ENCODE measurements at places on chromosomes 2 and 18.
A peak's percentile ranks its signal among the peaks of the same experiment; 100 is the strongest.

DNA sequence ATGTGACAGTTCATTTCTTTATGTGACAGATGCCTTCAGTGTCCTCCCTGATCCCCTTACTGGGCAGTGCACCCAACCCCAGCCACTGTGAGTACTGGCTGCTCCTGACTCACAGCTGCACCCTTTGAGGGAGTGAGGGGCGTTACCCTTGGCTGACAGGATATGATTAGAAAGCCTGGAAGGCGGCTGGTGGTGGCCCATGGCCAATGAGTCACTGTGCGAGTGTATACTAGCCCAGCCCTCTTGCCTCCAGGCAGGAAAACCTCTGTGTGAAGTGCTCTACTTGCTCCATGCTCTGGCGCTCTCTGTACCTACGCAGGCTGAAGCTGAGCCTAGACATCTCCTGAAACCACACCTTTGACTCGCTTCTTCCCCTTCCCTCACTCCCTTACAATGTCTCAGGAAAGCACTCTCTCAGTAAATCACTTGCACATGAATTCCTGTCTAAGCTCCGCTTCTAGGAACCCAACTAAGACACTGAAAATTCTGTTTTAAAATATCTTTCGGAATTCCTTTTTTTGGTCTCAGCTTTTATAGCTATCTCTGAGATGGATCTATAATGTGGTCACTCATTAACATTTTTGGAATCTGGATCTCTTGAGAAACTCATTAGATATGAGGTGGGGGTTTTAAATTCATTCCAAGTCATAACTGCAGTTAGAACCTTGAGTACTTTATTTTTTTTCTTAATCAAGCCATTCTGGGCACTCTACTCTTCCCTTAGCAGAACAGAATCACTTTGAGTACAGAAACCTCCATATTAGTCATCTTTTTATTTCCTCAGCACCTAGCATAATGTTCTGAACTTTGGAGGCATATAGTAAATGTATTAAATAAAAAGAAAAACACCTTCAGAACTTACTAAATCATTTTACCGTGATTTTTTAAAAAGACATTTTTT, 25.3 kb upstream of the STAM2 start:
- no peak for DNase-seq

- no peak for DNase-seq
Observed at GRCh38 chr2:96207073-96207773, 1.4 kb downstream of the STARD7 start.

- DNase-seq: no peak
Observed at GRCh38 chr2:233967164-233967563, 50.0 kb downstream of the TRPM8 start.

DNA sequence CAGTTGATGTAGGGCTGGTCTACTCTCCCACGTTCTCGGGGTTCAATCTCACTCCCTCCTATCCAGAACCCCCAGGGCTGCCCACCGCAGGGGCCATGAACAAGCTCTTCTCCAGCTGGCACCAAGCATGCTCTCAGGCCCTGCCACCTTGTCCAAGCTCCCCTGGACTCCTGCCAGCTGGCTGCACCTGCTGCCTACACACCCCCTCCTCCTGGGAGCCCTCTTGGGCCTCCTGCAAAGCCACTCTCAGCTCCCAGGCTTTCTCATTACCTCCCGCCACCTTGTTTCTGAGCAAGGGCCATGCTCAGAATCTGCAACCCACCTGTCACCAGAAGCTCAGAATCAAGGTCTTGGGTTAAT, 56.0 kb downstream of the HDAC4 start:
- DNase-seq: peak; percentile 67

GRCh38 chr2:26870585-26871095, 22.7 kb downstream of the DPYSL5 start:
- DNase-seq: no peak

- DNase-seq: no peak
Observed at GRCh38 chr2:159971365-159972152, 90.9 kb downstream of the PLA2R1 start.

DNA sequence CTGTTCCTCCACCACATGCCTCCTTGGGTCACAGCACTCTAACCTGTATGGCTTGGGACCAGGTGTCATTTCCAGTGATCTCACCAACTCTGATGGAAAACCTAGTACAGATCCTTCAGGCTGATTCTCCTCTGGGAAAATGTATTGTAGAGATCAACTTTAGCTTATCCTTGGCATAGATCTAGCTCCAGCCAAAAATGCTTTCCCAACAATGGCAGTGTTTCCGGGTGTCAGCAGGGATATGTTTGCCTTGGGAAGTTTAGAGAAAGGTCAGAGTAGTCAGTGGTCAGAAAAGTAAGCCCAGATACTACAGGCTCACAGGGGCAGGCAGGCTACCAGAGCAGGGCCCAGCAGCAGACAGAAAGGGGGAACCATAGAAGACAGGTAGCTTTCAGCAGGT, 73.6 kb downstream of the CD8B2 start:
- DNase-seq: no peak

DNA sequence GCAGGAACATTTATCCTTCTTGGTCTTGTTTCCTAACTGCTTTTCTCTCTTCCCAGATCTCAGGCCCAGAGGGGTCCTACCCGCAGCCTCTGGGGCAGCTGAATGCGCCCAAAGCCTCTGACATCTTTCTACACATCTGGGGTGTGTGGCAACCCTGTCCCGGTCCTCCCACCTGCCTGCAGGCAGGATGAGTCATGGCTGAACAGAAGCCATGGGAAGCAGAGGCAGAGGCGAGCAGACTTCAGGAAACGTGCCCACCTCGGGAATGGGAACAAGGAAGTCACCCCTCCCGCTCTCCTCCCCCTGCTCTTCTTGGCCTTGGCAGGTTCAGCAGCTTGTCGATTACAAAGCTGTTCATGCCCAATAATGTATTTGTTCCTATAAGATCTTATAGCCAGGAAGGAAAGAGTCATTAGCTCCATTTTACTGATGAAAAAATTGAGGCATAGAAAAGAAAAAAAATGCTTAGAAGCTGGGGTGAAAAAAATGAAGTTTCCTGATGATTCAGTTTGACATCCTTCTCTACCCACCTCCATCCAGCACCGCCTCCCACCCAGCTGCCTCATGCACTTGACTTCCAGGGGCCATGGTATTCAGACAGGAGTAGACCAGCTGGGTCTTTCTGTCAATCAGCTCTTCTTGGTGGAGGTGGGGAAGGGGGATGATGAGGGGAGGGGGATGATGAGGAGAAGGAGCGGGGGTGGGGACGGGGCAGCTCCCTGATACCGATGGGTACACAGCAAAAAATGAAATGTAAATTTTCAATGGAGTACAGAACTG, 10.4 kb upstream of the KCNF1 start:
- no peak for DNase-seq

- peak; percentile 56 for DNase-seq
Observed at GRCh38 chr2:239358062-239358754, 42.6 kb downstream of the HDAC4 start.

- DNase-seq: no peak
Observed at GRCh38 chr2:27920148-27920885, 29.8 kb downstream of the BABAM2 start.

- no peak for DNase-seq
Observed at GRCh38 chr18:23499291-23499781, 4.0 kb upstream of the RMC1 start.

DNA sequence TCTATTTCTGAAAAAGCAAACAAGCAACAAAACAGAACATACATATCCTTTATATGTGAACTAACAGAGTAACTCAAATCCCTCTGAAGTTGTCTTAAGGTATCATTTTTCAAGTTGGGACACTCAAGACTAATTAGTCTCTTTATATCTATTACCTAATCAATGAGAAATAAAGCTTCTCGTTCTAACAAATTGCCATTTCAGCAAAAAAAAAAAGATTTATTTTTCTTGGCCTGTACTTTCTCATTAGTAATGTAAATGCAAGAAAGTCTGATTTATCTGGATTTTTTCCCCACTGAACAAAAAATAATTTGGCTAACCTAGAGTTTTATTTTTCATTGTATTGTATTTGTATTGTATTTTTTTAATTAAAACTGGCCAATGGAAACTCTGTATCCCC, 176.1 kb upstream of the NOL4 start:
- no peak for DNase-seq

- DNase-seq: no peak
Observed at GRCh38 chr2:158688721-158689120, 106.4 kb upstream of the DAPL1 start.

- DNase-seq: no peak
Observed at GRCh38 chr2:85737481-85737880, 16.3 kb upstream of the ATOH8 start.

GRCh38 chr18:54444319-54444914, 86.7 kb downstream of the C18orf54 start:
- DNase-seq: peak; percentile 24

DNA sequence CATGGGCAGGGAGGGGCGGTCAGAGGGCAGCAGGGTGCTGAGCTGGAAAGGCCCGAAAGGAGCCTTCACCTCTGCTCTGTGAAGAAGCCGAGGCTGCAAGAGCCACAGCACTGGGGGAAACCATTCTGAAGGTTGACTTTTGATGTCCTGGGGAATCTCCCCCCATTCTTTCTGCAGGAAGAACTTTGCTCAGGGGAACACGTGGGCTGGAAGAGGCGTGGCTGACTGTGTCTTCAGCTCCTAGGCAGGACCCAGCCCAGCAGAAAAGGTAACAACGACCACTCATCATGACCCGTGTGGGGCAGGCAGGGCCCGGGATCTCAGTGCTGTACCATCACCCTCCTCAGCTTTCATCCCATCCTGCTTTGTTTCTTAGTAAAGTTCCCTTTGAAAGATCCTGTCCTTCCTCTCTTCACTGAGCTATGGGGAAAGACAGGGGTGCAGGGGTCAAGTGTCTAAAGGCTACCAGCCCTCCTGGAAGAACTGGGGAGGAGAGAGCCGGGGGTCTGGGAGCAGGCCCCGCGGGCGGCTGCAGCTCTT, 312.7 kb downstream of the CELF4 start:
- DNase-seq: no peak

Measured in NCI-H774 (cell line).